Esophagus squamous epithelium (tissue), 5 donors: ENCODE measurements at places on chromosomes 6 and 20.

- no peak for DNase-seq
Observed at GRCh38 chr20:18650224-18650623, 62.4 kb downstream of the DTD1 start.

- DNase-seq = no peak
Observed at GRCh38 chr6:75204959-75205775, 686 bp downstream of the COL12A1 start.

DNA sequence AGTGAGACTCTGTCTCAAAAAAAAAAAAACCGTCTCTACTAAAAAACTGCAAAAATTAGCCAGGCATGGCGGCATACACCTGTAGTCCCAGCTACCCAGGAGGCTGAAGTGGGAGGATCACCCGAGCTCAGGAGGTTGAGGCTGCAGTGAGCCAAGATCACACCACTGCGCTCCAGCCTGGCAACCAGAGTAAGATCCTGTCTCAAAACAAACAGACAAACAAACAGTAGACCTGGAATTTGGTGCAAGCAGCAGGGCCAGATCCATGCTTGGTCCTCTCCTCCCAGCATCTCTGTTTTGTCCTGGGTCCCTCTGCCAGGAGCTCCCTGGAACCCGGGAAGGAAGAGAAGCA is 11.6 kb downstream of the RIPOR3 start:
- DNase-seq = no peak

- no peak for DNase-seq
Observed at GRCh38 chr20:59334651-59335300, 34.4 kb downstream of the EDN3 start.

GRCh38 chr20:49112596-49113274 is 66.6 kb downstream of the CSE1L start:
- no peak for DNase-seq

DNA sequence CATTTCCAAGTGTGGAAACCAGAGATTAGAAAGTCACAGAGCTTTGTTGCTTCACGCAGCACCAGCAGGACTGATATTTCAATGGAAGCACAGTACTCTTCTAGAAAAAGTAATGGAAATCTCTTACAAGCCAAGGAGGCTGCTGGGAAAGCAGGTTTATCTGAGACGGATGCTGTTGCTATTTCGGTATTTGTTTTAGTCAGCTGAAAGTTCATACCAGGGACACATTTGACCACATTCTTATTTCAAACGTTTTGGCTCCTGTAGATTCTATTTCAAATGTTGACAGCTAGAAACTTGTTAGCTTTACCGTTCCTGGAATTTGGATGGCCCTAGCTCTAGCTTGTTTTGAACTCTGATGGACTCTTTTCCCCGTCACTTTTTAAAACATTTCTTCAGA is 3.7 kb upstream of the TMEM242 start:
- DNase-seq = no peak

GRCh38 chr6:155246825-155247224 is 17.0 kb upstream of the CLDN20 start:
- DNase-seq = no peak

DNA sequence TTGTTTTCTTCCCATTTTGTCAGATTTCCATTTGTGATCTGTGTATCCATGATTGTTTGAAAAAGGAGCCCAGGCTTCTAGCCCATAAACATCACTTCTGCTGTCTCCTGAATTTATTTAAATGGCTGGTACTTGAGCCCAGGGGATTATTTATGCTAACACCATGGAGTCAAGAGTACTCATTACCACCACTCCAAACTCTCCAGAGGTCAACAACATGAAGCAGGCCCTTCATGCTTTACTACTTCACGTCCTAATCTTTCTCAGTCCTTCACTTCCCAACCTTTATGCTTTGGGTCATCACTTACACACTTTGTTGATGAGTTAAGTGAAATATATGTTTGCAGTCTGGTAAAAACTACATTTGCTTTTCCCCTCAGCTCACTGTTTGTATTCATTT is 247.8 kb downstream of the BMP2 start:
- no peak for DNase-seq

GRCh38 chr20:49557449-49557848 is 10.5 kb downstream of the PTGIS start:
- no peak for DNase-seq

DNA sequence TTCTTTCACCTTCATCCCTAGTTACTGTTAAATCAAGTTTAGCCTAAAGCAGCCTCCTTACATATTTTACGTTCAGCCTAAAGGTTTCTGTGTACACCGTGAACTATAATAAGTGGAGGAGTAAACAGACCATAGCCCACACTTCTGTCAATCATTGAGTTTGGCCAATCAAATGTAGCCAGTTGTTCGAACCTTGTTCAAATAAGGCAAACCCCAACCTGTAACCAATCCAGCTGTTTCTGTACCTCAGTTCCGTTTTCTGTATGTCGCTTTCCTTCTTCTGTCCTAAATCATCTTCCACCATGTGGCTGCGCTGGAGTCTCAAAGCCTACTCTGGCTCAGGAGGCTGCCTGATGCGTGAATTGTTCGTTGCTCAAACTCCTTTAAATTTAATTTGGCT is 1.8 kb upstream of the FBXO30 start:
- no peak for DNase-seq

GRCh38 chr6:129516005-129516404 is 194.0 kb downstream of the ARHGAP18 start:
- no peak for DNase-seq

GRCh38 chr6:16236631-16237199 is 1.7 kb upstream of the GMPR start:
- DNase-seq = no peak

DNA sequence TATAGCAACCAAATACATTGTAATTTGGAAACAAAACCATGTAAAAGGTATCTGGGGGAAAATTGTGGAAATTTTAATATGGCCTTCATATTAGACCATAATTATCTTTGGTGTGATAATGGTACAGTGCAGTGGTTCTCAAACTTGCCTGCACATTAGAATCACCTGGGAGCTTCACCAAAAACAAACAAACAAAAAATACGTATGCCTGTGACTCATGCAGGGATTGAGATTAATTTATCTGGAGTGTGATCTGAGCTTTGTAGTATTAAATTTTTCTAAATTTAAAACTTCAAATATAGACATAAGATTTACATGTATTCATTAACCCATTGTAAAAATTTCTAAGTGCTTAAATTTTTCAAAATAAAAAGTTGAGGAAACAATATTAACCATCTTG is 31.5 kb downstream of the ARHGAP18 start:
- DNase-seq = no peak

- no peak for DNase-seq
Observed at GRCh38 chr6:4482461-4482860, 293.7 kb upstream of the CDYL start.

DNA sequence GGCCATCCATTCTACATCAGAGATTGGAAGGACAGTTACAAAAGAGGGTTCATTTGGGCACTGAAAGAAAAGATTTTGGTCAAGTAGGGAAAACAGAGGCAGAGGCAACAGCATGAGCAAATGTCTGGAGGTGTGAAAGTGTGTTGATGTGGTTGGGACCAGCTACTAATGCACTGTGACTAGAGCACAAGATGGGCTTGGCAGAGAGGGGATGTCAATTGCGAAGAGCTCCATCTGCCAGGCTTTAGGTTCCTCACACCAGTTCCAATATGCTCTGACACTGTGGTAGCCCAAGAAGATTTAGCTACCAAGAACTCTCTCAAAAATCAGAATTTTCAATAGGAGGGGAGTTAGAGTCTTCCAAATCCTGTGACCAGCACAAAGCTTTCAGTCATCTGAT is 42.1 kb downstream of the TRAF3IP2 start:
- no peak for DNase-seq

GRCh38 chr20:46144432-46145025 is 26.4 kb downstream of the CD40 start:
- no peak for DNase-seq

DNA sequence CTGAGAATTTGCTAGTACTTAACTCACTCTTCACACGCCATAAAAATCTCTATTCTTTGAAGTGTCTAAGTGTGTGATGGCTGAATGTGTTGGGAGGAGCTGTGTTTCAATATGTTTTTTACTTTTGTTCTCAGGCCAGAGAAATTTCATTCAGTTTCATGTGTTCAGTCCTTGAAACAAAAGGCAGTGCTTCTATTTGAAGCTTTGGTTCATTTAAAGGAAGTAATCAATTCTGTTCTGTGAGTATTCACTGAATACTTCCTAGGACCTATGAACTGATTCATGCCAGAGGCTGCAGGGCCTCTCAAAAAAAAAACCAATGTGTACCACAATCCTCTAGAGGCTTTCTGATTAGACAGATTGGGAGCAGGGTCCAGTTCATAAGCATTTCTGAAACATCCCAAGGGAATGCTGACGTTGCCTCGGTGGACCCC is 12.4 kb upstream of the F13A1 start:
- DNase-seq = no peak

- DNase-seq = no peak
Observed at GRCh38 chr20:63932606-63933160, 23.5 kb downstream of the UCKL1 start.

DNA sequence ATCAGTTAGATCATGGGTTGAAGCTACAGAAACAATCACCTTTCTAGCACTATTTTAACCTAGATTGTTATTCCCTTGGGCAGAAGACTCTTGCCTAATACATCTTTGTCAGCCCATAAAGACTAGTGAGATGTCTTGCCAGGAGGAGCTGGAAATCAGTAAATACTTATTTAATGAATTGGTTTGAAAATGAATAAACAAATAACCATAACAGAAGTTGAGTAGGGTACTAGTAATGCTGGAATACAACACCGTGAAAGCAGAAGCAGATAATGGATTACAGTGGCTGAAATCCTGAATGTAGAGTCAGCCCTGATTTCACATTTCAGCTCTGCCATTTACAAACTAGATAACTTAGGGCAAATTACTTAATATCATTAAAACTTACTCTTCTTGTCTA is 236.1 kb downstream of the PACRG start:
- no peak for DNase-seq

DNA sequence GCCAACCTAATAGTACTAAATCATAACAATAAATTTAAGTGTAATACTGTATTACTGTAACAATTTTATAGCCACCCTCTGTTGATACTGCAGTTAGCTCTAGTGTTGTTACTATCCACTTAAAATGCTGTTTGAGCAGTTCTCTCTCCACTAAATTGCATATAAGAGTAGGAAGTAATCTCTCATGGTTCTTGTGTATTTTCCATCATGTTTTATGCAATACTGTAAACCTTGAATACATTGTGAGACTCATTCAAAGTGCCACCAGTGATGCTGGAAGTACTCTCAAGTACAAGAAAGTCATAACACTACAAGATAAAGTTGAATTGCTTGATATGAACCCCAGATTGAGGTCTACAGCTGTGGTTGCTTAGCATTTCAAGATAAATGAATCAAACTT is 65.5 kb downstream of the WASF1 start:
- DNase-seq = no peak

DNA sequence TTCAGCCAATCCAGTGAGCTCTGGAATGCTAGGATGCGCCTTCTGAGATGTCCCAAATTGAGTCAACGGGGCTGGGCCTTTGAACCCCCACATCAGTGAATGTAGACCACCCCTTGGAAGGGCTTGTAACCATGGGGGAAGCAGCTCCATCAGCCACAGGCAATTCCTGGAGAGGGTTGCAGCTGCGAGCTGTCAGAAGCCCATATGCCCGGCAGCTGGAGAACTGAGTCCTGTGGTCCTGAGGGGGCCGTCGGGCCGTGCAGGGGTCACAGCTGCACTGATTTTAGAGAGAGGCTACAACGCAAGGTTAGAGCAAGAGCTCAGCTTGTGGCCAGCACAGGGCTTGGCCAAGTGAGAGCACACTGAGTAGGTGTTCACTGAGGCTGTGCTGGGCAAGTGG is 121.3 kb downstream of the TOX2 start:
- DNase-seq = no peak

DNA sequence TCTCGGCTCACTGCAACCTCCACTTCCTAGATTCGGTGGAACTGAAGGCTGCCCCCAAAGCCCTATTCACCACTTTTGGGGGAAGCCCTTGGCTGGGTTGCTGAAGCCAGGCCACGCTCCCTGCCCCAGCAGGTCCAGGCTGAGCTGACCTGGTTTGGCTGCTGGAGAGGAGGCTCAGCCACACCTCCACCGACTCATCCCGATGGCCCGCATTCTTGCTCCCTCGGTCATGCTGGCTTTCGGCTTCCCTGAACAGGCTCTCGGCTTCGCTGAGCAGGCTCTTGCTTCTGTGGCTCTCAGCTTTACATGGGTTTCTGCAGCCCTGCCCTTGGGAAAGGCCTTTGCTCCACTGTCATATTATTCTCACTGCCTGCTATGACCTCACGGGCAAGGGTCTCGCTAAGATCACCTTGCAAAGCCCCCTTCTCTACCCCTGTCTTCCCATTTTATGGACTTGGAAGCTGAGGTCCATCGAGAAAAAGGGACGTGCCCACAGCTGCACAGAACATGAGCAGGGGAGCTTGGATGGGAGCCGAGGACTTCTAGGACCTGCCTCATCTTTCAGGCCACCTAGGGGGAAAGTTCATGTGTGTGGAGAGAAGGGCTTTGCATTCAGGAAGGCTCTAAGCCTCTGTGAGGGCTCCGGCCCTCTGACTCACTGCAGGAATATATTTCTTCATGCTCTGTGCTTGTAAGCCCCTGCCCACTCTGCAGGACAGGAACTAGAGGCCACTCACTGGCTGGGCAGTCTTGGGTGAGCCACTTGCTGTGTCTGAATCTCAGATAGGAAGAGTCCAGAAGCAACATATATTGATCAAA is 15.6 kb downstream of the ARHGAP40 start:
- no peak for DNase-seq

DNA sequence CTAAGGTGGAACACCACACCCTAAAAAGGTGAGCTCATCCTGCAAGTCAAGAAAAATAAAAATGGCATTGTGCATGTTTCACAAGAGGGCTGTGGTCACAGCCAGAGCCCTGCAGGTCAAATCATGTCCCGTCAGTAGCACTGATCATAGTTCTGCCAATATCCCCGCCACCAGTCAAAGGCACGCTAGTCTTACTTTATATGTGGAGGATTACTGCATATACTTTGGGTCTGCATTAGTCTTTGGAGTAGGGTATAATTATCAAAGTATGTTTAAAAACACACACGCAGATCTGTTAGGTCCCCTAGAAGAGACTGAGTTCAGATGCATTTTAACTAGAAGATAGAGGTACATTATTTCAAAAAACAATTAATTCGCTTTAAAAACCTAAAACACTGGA is 1.8 kb downstream of the PERP start:
- DNase-seq = no peak

GRCh38 chr20:43925215-43925614 is 10.6 kb downstream of the TOX2 start:
- DNase-seq = no peak

- no peak for DNase-seq
Observed at GRCh38 chr20:6395695-6396094, 272.9 kb upstream of the FERMT1 start.

GRCh38 chr20:41540459-41540858 is 77.7 kb downstream of the CHD6 start:
- DNase-seq = no peak

DNA sequence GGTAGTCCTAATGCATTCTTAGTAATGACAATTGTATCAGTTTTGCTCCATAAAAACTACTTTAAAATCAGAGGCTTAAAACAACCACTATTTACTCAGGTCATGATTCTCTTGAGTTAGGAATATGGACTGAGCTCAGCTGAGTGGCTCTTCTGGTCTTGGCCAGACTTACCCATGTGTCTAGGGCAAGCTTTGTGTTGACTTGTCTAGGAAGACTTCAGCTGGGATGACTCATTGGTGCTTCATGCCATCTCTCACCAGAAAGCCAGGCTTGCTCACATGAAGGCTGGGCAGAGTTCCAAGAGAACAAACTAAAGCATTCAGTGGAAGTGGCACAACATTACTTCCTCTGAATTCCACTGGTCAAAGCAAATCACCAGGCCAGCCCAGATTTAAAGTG is 155.3 kb downstream of the DHX35 start:
- DNase-seq = no peak
